ENCODE measurements at places on chromosomes 5 and 9.

DNA sequence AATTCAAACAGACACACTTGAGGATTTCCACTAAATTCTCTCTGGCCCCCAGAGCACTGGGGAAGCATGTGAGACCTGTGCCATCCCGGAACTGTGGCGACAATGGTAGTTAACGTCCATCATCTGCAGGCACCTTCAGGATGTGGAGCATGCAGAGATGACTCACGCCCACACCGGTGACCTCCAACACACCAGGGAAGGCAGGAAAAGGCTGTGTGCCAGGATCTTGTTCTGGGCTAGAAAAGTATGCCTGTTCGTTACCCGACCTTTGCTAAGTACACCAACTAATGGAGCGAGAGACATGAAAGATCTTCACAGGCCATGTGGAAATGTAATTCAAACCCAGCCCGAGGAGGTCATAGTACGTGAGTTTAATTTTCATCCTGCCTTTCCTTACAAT lies 208.8 kb downstream of the MELK start:
- DNase-seq, result no peak

- DNase-seq, result no peak
These were observed 6.4 kb upstream of the NOTCH1 start for GRCh38 chr9:136552117-136552703.

DNA sequence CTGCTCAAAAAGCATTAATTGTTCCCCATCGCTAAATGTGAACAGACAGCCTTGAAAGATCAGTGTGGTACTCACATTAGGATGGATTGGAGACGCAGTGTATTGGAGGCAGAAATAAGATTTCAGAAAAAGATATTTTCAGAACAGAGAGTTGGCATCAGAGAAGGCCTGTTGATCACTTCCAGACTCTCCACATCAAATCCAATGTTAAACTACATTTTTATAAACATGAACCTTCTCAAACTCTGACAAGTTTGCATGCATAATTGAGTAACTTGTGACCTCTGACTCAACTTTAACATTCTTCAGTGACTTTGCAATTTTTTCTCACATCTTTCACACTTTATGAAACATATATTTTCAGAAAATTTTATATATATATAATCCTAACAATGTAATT lies 919.6 kb upstream of the SEMA6A start:
- no peak for DNase-seq

DNA sequence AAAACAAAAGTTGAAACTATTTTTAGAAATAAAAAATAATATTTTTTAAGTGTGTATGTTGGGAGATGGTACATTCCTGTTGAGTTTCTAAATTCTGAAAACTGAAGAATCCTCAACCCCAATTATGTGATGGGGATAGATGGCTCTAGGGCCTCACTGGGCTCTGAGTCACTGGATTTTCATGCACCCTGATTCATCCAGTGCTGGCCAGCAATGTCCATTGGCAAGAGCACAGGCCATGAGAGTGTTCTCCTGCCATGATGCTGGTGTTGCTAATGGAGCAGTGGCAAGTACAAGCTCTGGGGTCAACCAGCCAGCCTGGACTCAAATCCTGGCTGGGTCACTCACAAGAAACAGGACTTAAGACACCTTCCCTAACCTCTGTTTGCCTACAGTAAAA lies 23.3 kb downstream of the SMIM23 start:
- no peak for DNase-seq

- no peak for DNase-seq
These were observed 221.6 kb downstream of the SH3GL2 start for GRCh38 chr9:17800418-17800817.
